ENCODE measurements at places on chromosomes 2 and 18.

GRCh38 chr2:197633109-197633657 is 42.2 kb downstream of the RFTN2 start:
- no peak for DNase-seq

DNA sequence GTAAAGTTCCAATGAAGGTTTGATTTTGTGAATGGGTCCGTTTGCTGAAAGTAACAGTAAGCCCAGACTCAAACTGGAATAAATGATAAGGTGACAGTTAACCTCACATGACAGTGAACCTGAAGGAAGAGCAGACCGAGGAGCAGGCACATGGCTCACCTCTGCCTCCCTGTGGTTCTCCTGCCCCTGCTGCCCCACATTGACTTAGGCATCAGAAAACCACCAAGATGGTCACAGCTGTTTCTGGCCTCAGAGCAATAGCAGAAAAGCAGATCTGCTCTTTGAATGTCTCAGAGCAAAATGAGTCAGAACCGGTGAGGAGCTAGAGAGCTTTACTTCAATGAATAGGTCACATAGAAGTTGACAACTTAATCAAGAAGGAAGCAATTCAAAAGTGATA is 487.6 kb downstream of the METTL4 start:
- DNase-seq, result peak; percentile 46

GRCh38 chr2:227376656-227377396 is 2.3 kb downstream of the TM4SF20 start:
- peak; percentile 86 for DNase-seq

GRCh38 chr2:48519593-48519992 is 10.4 kb upstream of the STON1 start:
- DNase-seq, result no peak

DNA sequence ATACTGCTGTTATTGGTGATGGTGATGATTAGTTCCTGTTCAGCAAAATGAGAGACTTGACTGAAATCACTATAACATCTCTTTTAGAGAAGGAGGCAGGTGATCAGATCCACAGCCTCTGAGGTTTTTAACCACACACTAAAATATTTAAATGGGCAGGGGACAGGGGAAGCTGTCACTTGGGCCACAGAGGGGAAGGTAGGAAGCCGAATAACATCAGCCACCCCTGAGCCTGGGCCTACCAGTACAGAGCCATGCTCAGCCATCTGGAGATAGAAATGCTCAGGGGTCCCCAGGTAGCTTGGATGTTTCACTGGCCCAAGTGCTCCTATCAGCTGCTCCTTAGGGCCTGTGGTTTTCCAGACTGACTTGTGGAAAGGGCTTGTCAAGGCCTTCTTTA is 122.3 kb downstream of the MRO start:
- DNase-seq, result no peak

All from NCI-H524 (cell line).